ENCODE measurements at places on chromosomes 16 and 17.

DNA sequence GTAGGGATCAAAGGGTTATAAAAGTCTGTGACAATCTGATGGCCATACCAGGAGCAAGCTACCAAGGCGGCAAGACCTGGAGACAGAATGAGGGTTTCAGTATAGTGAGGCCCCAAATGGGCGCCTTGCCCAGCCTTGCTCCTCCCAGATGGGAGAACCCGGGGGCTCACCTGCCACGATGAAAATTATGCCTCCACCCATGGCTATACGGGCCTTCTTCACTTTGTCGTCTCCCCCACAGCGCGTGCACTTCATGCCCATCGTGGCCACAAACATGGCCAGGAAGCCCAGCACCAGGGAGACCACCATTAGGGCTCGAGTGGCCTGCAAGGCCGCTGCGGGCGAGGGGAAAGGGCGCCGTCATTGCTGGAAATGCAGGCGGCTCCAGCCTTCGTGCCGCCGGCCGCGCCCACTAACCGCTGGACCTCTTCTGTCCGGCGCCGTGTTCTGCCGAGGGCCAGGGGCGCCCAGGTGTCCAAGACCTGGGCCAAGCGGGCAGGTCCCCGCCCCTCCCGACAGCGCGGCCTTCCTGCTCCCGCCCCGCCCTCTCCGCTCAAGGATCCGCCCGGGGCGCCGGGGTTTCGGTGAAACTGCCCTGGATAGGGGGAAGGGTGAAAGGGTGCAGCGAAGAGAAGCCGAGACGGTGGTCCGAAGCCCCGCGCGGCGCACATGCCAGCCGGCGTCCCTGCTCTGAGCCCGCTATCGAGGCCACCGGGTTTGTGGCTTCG lies 1.5 kb downstream of the CLDN7 start:
- no peak for DNase-seq

GRCh38 chr17:40303009-40303657 lies 5.8 kb upstream of the RARA start:
- DNase-seq: peak; percentile 25

DNA sequence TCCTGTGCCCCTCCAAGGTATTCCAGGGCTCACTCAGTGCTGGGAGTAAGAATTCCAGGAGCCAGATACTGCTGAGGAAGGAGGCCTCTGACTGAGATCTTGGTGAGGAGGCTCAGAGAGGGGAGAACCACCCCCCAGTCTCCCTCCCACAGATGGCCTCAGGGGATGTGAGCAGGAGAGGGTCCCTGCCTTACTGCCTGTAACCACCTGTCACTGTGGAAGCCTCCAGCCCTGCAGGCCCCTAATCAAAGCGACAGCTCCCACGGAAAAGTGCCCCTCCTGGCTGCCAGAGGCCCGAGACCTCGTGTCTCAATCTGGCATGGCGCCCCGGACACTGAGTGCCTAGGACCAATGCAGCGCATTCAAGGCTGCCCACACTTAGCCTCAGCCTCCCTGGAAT lies 7.7 kb upstream of the C17orf113 start:
- no peak for DNase-seq

- DNase-seq: no peak
Measured at GRCh38 chr17:44910231-44911106, 4.8 kb downstream of the GFAP start.

- DNase-seq: no peak
Measured at GRCh38 chr16:66508914-66509496, 40.9 kb downstream of the TK2 start.

DNA sequence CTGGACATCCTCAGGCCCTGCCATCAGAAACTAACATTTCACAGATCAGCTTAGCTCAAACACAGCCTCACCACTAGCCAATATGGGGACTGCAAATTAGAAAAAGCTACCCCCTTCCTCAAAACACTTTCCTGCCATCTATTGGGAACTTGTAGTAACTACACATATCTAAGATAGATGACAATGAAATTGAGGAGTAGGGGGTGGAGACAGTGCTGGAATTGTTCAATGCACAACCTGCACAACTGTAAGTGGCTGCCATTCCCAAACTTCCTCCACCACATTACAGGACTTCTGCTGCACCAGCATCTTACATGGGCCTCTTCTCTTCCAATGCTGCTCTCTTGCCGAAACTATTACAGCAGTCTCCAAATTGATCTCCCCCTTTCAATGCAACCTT lies 21.9 kb downstream of the AIPL1 start:
- DNase-seq: no peak

DNA sequence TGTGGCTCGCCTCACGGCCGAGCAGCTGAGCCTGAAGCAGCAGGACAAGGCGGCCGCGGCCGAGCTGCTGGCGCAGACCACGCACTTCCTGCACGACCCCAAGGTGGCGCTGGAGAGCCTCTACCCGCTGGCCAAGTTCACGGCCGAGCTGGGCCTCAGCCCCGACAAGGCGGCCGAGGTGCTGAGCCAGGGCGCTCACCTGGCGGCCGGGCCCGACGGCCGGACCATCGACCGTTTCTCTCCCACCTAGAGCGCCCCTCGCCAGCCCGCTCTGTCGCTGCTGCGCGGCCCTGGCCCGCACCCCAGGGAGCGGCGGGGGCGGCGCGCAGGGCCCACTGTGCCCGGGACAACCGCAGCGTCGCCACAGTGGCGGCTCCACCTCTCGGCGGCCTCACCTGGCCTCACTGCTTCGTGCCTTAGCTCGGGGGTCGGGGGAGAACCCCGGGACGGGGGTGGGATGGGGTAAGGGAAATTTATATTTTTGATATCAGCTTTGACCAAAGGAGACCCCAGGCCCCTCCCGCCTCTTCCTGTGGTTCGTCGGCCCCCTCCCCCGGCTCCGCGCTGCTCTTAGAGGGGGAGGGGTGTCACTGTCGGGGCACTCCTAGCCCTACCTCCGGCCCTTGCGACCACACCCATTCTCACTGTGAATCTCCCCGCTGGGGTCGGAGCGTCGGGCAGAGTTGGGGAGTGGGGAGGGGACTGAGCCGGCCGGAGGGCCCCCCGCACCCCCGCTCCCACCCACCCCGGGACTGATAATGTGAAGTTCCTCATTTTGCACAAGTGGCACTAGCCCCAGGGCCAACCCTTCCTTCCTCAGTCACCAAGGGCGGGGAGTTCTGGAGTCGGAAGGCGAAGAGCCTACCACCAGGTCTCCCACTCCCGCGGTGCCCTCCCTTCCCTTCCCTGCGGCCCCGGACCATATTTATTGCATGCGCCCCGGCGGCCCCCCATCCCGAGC lies 4.0 kb downstream of the HIC1 start:
- DNase-seq: peak; percentile 73

- DNase-seq: no peak
Measured at GRCh38 chr17:77489239-77489892, 348.6 kb downstream of the SEC14L1 start.

DNA sequence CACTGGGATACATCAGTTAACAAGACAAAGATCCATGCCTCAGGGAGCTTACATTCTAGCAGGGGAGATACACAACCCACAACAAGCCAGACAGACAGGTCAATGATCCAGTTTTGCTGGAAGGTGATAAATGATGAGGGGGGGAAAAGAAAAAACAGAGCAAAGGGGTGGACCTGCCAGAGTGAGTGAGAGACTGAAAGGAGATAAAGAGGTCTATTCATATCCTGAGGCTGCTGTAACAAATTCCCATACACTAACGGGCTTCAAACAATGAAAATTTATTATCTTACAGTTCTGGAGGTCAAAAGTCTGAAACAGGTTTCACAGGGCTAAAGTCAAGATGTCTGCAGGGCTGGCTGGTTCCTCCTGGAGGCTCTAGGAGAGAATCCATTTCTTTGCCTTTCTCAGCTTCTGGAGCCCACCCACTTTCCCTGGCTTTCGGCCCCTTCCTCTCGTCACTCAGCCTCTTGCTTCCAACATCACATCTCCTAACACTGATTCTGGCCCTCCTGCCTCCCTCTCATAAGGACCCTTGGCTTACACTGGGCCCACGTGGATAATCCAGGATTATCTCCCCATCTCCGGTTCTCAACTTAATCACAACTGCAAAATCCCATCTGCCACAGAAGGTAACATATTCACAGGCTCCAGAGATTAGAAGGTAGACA lies 81.5 kb downstream of the GAS7 start:
- no peak for DNase-seq

GRCh38 chr16:83762992-83763358 lies 44.8 kb upstream of the HSBP1 start:
- no peak for DNase-seq

GRCh38 chr17:9230346-9230745 lies 209.0 kb downstream of the NTN1 start:
- DNase-seq: no peak

DNA sequence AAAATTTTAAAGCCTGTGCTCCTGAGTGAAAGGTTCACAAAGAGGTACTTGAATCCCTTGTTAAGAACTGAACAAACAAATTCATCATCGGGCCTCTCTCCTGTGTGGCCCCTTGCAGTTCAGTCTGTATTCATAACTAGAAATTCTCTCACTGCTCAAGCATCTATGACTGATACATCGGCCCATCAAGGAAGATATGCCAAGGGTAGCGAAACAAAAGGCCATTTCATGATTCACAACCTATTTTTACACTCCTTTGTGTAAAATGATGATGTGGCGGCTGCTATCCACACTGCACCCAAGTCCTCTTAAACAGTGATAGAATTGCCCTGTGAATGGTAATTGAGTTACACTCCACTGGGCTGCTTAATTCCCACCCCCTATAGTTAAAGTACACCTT lies 204.6 kb downstream of the STX8 start:
- no peak for DNase-seq

GRCh38 chr16:5205361-5206040 lies 107.9 kb upstream of the EEF2KMT start:
- no peak for DNase-seq

- no peak for DNase-seq
Measured at GRCh38 chr16:83701494-83701893, 106.3 kb upstream of the HSBP1 start.

DNA sequence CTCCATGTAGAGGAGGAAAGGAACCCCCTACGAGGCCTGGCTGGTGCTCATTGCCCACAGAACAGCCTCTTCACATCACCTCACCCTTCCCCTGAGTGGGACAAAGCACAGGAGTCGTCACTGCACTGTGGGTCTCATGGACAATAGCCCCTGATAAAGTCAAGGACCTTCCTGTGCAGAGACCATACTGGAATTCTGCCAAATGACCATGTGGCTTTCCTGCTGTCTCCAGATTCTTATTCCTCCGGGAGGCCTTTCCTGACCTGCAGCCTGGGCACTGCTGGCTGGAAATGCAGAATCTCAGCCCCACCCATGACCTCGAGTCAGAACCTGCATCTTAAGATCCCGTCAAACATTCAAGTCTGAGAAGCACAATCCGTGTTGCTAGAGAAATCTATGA lies 60.5 kb upstream of the ERN1 start:
- DNase-seq: no peak

DNA sequence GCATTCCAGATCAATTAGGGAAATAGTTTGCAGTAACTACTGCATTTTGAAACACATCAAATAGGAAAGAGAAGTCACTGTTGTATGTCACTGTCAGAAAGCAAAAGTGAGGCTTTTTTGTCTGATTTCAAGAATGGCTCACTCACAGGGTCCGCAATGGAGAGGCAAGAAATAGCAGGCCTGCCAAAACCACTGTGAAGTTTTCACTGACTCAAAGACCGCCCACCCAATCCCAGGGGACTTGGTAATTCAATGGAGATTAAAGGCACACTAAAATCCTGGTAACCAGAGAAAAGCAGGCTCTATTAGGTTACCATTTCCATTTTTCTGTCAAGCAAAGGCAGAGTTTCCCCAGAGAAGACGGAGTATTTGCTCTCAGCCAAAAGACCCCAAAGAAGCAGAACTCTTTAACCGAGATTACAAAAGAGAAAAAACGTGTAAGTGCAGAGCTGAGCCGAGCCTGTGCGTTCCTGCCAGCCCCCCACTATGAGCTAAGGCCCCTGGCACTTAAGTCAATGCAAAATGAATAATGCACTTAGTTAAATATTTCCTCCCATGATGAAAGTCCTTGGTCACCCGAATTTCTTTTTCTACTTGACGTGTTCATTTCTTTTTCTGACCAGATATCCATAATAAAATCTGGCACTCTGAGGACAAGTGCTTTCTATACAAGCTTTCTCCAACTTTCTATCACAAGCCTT lies 57.0 kb downstream of the FOXL1 start:
- DNase-seq: no peak

- no peak for DNase-seq
Measured at GRCh38 chr16:48008011-48008525, 147.7 kb downstream of the ABCC12 start.

DNA sequence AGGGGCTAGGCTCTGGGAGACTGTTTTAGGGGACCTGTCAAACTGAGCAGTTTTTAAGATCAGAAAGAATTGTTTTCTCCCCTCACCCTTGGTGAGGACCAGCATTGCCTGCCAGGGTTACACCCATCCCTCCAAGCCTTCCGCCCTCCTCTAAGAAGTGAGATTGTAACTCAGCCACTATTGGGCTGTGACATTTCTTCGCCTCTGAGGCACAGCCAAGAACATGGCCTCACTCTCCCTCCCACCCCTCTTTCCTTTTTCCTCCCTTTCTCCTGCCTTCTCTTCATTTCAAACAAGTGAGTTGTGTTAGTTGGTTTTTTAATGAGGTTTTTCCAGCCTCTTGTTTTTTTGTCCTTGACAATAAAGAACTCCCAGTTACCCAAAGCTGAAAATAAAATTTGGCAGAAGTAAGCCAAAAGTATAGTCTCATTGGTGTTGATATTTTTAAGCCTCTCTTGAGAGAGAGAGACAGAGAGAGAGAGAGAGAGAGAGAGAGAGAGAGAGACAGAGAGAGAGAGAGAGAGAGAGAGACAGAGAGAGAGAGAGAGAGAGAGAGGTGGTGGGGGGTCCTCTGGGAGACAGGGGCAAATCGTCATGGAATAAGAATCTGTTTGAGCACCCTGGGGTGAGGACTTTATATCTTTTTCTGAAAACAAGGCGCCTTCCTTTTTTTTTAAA lies 77.2 kb upstream of the TBX2 start:
- DNase-seq: no peak

GRCh38 chr17:21542991-21543390 lies 149.3 kb upstream of the KCNJ18 start:
- no peak for DNase-seq

- peak; percentile 63 for DNase-seq
Measured at GRCh38 chr16:1331712-1332617, 1.5 kb upstream of the BAIAP3 start.

DNA sequence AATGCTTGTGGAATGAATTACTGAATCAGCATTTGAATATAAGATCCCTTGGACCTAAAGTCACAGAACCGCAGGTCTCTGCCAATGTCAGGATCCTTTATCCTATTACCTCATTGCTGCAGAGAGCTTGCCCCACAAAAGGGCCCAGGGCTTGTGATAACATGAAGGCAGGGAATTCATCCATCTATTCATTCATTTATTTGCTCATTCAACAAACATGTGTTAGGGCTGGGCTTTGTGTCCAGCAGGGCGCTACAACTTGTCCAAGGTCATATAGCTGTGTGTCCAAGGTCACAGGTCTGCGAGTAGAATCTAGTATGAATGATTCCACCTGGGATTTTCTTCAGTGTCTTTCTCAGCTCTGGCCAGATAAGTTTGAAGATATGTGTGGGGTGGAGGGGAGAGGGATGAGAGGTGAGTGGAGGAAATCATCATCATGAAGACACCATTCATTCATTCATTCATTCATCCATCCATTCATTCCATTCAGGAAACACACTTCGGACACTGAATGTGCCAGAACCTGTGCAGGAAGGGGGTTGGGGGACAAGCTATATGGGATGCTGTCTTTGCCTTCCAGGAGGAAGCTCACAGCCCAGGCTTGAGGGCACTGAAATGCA lies 1.3 kb upstream of the UNC45B start:
- no peak for DNase-seq
